ENCODE measurements at places on chromosomes 7 and 10.

- peak; percentile 31 for DNase-seq
These were observed 10.0 kb upstream of the CHCHD1 start for GRCh38 chr10:73771722-73772280.

GRCh38 chr7:34385384-34385783, 272.6 kb upstream of the NPSR1 start:
- no peak for DNase-seq

DNA sequence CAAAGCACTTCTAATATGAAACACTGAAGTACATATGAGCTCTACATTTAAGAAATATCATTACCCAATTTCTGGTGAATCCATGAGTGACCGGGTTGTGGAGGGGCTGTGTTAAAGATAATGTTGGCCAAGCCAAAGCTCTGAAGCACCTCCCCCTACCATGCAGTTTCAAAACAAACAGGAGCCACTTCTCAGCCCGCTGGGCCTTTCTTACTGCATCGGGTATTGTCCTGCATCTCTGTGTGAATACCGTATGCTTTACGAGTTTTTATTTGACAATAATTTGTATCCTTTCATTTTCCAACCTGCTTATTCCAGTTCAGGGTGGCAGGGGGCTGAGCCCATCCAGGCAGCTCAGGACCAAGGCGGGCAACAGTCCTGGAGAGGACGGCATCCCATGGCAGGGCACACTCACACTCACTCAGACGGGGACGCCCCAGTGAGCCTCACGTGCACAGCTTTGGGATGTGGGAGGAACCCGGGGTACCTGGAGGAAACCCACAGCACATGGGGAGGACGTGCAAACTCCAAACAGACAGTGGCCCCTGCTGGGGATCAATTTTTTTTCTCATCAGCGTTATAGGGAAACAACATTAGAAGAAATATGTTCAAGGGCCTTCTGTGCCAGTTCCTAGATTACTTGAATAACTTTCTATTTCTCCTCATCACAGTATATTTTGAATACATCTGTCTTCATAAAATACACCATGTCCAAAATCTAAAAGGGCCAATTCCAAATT, 1.9 kb downstream of the RNF32 start:
- DNase-seq, result no peak

DNA sequence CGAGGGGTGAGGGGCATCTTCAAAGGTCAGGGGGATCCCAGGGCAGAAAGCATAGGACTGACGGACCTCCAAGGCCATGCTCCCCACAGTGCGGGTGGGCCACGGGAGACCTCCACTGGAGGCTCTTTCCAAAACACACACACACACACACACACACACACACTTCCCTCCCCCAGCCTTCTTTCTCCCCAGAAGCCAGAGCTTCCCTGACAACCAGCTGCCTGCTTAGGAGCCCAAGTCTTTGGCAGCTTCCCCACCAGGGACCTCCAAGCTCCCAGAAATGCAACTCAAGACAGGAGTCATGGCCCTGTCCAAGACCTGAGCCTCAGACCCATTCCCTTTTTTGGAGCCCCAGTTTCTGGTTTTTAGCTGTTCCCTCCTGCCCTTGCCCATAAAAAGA, 710 bp upstream of the C10orf105 start:
- no peak for DNase-seq

- no peak for DNase-seq
These were observed at the start of gene TNRC18 for GRCh38 chr7:5423306-5423975. Gene TNRC18 (minus strand): TSS chr7:5423834. CDS start chr7:5421246, 2,588 bp downstream.

DNA sequence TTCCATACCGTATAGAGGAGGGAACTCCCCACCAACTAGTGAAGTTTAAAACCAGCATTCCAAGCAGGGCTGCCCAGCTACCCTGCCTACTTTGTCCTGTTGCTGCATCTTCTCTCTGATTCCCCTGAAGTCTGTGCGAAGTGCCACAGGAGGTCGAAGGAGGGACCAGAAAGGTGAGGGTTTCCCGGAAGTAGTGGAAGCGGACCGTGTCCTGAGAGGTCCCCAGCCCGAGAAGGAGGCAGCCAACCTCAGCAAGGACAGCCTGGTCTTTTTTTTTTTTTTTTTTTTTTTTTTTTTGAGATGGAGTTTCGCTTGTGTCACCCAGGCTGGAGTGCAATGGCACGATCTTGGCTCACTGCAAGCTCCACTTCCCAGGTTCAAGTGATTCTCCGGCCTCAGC, 671.9 kb upstream of the GALNT17 start:
- DNase-seq, result no peak

- no peak for DNase-seq
These were observed 23.7 kb upstream of the ITGB1 start for GRCh38 chr10:32981760-32982159.

DNA sequence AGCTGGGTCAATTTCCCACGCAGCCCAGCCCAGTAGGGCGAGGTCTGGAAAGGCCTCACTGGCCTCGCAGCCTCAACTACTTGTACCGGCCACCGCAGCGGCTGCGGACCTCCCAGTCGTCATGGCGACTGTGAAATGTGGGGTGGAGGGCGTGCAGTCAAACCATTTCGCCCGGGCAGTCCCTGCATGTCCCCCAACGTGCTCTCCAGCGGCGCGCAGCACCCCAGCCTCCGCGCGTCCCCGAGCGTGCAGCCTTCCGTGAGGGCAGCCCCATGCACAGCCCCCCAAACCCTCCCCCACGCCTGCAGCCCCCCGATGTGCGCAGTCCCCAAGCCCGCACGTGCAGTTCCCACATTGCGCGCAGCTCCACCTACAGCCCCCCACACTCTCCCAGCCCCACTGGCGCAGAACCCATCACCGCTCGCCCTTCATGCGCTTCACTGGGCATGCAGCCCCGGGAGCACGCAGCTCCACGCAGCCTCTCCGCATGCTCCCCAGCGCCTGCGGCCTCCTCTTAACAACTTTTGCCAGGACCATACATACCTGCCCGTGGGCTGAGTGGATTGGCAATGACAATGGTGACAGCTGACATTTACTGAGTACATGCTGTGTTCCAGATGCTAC, 34.5 kb upstream of the SFTPD start:
- no peak for DNase-seq

DNA sequence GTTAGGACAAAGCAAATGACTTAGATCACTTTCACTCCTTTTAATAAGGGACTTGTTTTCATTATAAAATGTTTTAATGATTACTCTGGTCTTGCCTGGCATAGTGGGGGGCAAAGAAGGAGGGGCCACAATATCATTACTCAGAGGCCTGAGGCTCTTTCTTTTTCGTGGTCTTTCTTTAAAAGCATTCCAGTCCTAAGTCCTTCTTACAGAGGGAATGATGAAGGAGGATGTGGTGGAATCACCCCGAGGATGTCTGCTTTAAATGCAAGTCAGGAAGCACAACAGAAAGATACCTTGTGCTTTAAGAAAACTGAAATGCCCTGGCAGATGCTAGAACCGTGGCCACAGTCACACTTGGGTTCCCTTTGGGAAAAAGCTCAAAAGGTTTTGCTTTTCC, 379.1 kb downstream of the INHBA start:
- DNase-seq, result no peak

DNA sequence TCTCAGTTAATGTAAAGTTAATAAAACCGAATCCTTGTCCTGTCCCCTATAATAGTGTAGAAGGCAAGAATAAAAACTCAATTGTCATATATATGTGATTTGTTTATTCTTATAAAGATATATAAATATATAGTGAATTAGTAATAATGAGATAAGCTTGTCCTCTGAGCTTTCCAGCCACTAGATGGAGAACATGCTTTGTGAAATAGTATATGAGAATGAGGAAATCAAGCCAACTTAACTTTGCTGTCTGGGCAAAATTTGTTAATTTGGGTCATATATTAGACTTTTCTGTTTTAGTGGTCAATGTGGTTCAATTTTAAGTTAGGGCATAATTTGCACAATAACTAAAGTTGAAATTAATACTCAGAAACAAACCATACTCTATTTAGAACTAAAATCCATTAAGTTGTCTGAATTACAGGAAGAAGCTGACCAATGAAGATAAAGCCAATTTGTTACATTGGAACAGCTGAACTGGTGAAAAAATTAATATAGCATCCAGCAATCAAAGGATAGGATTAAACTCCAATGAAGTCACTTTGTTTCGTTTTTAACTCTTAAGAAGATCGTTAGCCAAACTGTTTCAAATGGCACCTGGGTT, 595.0 kb downstream of the ARL4A start:
- peak; percentile 49 for DNase-seq

GRCh38 chr10:35339942-35340341, 3.6 kb downstream of the CCNY start:
- DNase-seq, result no peak

- DNase-seq, result no peak
These were observed 1.7 kb downstream of the CXCL12 start for GRCh38 chr10:44382981-44383748.

DNA sequence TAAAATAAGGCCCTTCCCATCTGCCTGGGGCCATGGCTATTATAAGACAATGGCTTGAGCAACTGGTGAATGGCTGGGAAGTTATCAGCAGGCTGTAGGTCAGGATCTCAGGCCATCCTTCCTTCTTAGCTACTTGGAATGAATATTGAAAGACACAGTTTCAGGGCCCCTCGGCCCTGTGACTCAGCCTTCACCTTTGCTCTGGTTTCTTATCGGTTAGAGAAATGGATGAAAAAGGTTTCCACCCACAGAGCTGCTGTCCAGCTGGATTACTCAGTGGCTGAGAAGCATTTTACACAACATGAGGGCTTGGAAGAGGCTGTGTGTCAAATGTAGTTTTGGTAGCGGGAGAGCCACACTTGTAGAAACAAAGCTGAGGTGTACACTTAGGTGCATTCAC, 9.4 kb downstream of the ACSL5 start:
- DNase-seq, result no peak

DNA sequence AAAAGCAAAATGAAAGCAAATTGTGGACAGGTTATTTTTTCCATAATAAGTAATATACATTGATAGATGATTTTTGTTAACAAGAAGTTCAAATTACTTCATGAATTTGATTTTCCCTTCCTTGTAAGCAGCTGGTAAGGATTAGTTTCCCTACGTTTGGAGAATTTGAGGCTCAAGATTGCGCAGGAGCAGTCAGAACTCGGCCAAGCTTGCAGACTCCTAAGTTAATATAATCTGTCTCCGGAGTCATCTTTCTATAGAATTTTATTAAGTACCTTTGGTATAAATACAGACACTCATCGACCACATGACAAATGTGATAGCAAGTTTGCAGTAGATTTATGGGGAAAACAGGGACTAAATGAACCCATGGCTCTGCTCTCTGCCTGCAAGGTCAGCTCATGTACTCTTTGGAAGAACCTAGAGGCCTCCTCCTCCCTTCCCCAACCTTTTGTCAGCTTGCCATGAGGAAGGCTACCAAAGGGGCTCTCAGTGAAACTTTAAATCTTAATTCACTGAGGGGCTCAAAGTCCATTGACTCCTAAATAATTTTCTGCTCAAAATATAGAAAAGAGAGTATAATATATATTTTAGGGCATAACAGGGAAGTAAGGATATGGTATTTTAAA, 89.2 kb upstream of the CTTNBP2 start:
- no peak for DNase-seq

GRCh38 chr7:20197837-20198236, 19.3 kb downstream of the MACC1 start:
- DNase-seq, result no peak

DNA sequence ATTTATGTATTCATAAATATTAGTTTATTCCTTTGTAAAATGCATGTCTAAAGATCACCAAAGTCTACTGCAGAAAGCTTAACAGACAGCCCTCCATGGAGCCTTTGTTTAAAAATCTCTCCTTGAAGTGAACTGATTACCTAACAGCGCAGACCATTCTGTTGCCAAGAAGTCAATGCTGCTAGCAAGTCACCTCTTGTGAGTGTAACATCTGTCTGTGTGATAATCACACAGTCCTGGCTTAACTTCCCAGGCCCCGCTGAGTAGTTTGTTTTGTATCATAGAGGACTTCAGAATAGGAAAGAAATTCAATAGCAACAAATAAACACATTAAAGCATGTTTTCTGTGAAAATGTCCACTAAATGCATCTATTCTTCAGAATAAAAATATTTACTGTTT, 435.3 kb upstream of the IGFBP3 start:
- no peak for DNase-seq

GRCh38 chr7:94311515-94311914, 83.2 kb upstream of the COL1A2 start:
- DNase-seq, result no peak

DNA sequence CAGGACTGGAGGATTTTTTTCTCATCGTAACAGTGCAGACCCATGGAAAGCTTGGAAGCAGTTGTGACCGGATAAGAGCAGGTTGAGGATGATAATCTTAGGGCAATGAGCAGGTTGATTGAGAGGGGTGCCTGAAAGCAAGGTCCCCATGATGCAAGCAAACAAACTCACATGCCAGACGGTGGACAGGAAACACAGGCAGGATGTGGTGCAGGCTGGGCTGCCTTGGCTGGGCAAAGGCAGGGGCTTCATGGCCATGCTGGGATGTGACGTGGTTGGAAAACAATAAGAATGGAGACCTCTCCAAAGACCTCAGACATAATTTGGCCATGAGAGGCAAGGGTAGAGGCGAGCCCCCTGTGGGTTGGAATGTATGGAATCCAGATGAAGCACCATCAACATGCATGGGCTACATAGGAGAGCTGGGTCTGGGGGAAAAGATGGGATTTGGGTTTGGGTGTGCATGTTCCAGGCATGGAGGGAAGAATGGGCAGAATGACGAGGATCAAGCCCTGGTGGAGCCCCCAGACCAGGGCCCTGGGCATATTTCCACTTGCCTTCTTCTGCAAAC, 58.3 kb downstream of the IKZF1 start:
- DNase-seq, result no peak

GRCh38 chr7:142808802-142809583, 38.2 kb downstream of the PRSS2 start:
- DNase-seq, result no peak

GRCh38 chr10:77274046-77274795, 363.4 kb downstream of the KCNMA1 start:
- no peak for DNase-seq

- no peak for DNase-seq
These were observed 44.7 kb downstream of the SPAG6 start for GRCh38 chr10:22389856-22390589.

- no peak for DNase-seq
These were observed 10.1 kb upstream of the GATA3 start for GRCh38 chr10:8044331-8044907.

GRCh38 chr10:35070521-35070920, 19.6 kb downstream of the CUL2 start:
- no peak for DNase-seq

GRCh38 chr10:100103581-100103980, 21.9 kb upstream of the CPN1 start:
- DNase-seq, result no peak

All from NCI-H748 treated with DMSO at 0.1 percent for 48 hours (cell line).